A549 treated with dexamethasone at 1 μM for 4 hours (cell line): ENCODE measurements at places on chromosomes 5 and 9. TPM values are rescaled to one million over a fixed set of nuclear protein-coding genes. Genes with fewer than 3 reads are reported as not detected.

The KLF4 gene
- total RNA-seq, result 33.8 to 39.6 TPM (median 38.3 TPM) in 5 replicates

The DMGDH gene
- total RNA-seq, result 0.12 TPM in 1 of 5 replicates, not detected in the others

The RMRP gene
- 4.7 to 10.3 TPM (median 5.3 TPM) in 3 of 5 replicates, not detected in the others for total RNA-seq

The TMOD1 gene
- total RNA-seq, result 1.6 to 2.0 TPM (median 1.7 TPM) in 5 replicates

The PLGRKT gene
- 20.4 to 27.8 TPM (median 21.8 TPM) in 5 replicates for total RNA-seq

The TLX3 gene
- not detected in 5 replicates for total RNA-seq

The CARD9 gene
- 0.34 to 1.9 TPM (median 0.99 TPM) in 5 replicates for total RNA-seq

The BDP1 gene
- total RNA-seq, result 8.0 to 12.6 TPM (median 11.0 TPM) in 5 replicates

The NIPSNAP3A gene
- 11.9 to 14.4 TPM (median 13.8 TPM) in 5 replicates for total RNA-seq

The DRD1 gene
- total RNA-seq, result 0.02 to 0.15 TPM (median 0.06 TPM) in 5 replicates

The LCN10 gene
- total RNA-seq, result 0.04 TPM in 1 of 5 replicates, not detected in the others

The CDH12 gene
- total RNA-seq, result 0.03 TPM in 2 of 5 replicates, not detected in the others

The AGXT2 gene
- not detected in 5 replicates for total RNA-seq

The SUSD3 gene
- total RNA-seq, result 0.53 to 1.6 TPM (median 1.1 TPM) in 5 replicates

The FOXD4 gene
- 0.20 to 0.66 TPM (median 0.34 TPM) in 5 replicates for total RNA-seq

The CBY3 gene
- total RNA-seq, result not detected in 5 replicates

The ASTN2 gene
- total RNA-seq, result 3.6 to 5.0 TPM (median 4.5 TPM) in 5 replicates

The OBP2B gene
- not detected in 5 replicates for total RNA-seq

The SLC6A19 gene
- total RNA-seq, result 0.32 to 0.66 TPM (median 0.64 TPM) in 5 replicates

The EPB41L4A gene
- 3.7 to 4.2 TPM (median 3.7 TPM) in 5 replicates for total RNA-seq

The KIF20A gene
- total RNA-seq, result 38.7 to 44.6 TPM (median 41.8 TPM) in 5 replicates

The CD74 gene
- 0.14 TPM in 2 of 5 replicates, not detected in the others for total RNA-seq

The KIF3A gene
- 8.7 to 11.6 TPM (median 10.8 TPM) in 5 replicates for total RNA-seq

The CDX1 gene
- total RNA-seq, result not detected in 5 replicates

The NKD2 gene
- 17.1 to 25.9 TPM (median 23.5 TPM) in 5 replicates for total RNA-seq

The TMEM252 gene
- not detected in 5 replicates for total RNA-seq

The SLC1A1 gene
- 0.71 to 1.2 TPM (median 1.1 TPM) in 5 replicates for total RNA-seq

The EXOSC2 gene
- total RNA-seq, result 49.6 to 70.5 TPM (median 53.2 TPM) in 5 replicates

The ANKRD31 gene
- total RNA-seq, result 0.03 to 0.06 TPM (median 0.05 TPM) in 4 of 5 replicates, not detected in the other

The SGCD gene
- 4.1 to 5.3 TPM (median 4.9 TPM) in 5 replicates for total RNA-seq

The OLFML2A gene
- 25.8 to 43.1 TPM (median 34.4 TPM) in 5 replicates for total RNA-seq

The PCDHGB4 gene
- total RNA-seq, result 0.50 to 1.2 TPM (median 0.97 TPM) in 5 replicates

The RABEPK gene
- 35.5 to 41.5 TPM (median 36.1 TPM) in 5 replicates for total RNA-seq
